Activated naive CD8-positive, alpha-beta T cell treated with anti-CD3 and anti-CD28 coated beads, Interleukin-2, amount 10 ng/mL, durations not matched to agents 7 days and 5 days (primary cell): ENCODE measurements at places on chromosomes 3 and 15. TPM values are rescaled to one million over a fixed set of nuclear protein-coding genes. Genes with fewer than 3 reads are reported as not detected.

- H3K27ac ChIP-seq = no peak overlapping the region
- peaks cover 13% of the 10 kb centered on the region for H3K4me1 ChIP-seq
- no peaks in the 10 kb centered on the region for H3K36me3 ChIP-seq
- no peak overlapping the region for H3K4me3 ChIP-seq
- DNase-seq = no peak
Observed at GRCh38 chr15:22262613-22263020, 182.3 kb downstream of the OR4M2 start.

GRCh38 chr15:73751899-73752805 lies 999 bp downstream of the INSYN1 start:
- H3K4me3 ChIP-seq = no peak overlapping the region
- no peak overlapping the region for H3K27ac ChIP-seq
- H3K4me1 ChIP-seq = peaks cover 2% of the 10 kb centered on the region
- no peaks in the 10 kb centered on the region for H3K36me3 ChIP-seq
- no peak for DNase-seq

- H3K27me3 ChIP-seq = no peaks in the 10 kb centered on the region
- H3K36me3 ChIP-seq = peaks cover 5% of the 10 kb centered on the region
- no peak overlapping the region for H3K4me3 ChIP-seq
- H3K4me1 ChIP-seq = peaks cover 44% of the 10 kb centered on the region
Observed at GRCh38 chr3:71376503-71376902, 207.0 kb downstream of the FOXP1 start.

DNA sequence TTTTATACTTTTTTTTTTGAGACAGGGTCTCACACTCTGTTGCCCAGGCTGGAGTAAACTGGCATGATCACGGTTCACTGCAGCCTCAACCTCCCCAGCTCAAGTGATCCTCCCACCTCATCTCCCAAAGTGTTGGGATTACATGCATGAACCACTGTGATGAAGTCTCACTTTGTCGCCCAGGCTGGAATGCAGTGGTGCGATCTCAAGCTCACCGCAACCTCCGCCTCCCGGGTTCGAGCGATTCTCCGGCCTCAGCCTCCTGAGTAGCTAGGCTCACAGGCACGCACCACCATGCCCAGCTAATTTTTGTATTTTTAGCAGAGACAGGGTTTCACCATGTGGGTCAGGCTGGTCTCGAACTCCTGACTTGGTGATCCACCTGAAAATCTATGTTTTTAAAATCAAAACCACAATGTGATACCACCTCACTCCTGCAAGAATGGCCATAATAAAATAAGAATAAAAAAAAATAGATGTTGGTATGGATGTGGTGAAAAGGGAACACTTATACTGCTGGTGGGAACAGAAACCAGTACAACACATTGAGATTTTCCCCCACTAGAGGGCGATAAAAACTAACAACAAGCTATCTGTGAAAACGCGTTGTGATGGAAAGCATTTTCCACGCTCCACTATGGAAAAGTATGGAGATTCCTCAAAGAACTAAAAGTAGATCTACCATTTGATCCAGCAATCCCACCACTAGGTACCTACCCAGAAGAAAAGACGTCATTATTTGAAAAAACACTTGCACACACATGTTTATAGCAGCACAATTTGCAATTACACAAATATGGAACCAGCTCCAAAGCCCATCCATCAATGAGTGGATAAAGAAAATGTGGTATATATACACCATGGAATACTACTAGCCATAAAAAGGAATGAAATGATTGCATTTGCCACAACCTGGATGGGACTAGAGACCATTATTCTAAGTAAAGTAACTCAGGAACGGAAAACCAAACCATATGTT lies 26.8 kb upstream of the OCA2 start:
- no peak overlapping the region for H3K27ac ChIP-seq
- H3K27me3 ChIP-seq = no peaks in the 10 kb centered on the region
- no peak overlapping the region for H3K4me3 ChIP-seq
- DNase-seq = no peak

- no peak overlapping the region for H3K27ac ChIP-seq
- no peaks in the 10 kb centered on the region for H3K4me1 ChIP-seq
- no peak for DNase-seq
- peaks cover 2% of the 10 kb centered on the region for H3K36me3 ChIP-seq
- H3K27me3 ChIP-seq = peaks cover 5% of the 10 kb centered on the region
Observed at GRCh38 chr15:88939486-88939806, 26.3 kb upstream of the MFGE8 start.

DNA sequence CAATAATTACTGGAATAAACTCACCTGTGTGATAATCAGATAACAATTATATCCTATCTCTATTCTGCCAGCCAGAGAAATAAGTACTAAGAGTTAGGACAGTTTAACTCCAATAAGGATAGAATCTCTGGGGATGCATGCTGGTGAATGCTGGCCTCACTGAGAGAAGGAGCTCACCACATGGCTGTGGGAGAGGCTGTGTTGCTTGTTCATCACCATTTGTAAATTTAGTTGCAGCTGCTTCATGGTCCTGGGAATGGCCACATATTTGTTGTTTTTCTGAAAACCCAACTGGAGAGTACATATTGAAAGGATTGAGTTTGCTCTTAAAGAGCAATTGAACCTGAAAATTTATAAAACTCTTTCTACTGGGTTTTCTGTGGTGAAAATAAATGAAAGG lies 207.3 kb downstream of the NECTIN3 start:
- peaks cover 11% of the 10 kb centered on the region for H3K36me3 ChIP-seq
- H3K27me3 ChIP-seq = no peaks in the 10 kb centered on the region
- no peak overlapping the region for H3K27ac ChIP-seq
- no peak overlapping the region for H3K4me3 ChIP-seq

Gene PLA2G4E
- total RNA-seq = not detected

Gene ADPRH
- 5.9 TPM for total RNA-seq

Gene MED12L
- total RNA-seq = 0.36 TPM
